ENCODE measurements at places on chromosomes 1 and 21.

DNA sequence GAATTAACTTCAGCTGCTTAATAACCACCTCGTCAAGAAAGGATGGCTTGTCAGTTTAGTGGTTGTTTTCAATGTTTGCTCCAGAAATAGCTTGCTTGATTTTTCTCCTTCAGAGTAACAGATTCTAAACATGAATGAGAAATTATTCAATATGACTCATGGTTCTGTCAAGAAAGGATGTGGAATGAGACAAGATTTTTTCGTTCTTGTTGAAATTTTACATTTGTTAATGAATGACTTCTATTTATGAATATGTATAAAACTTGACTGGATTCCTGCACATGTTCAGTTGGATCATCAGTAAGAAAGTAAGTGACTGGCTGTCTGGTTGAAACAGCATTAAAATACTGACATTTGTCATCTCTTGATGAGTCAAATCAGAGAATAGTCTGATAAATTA, 38.3 kb downstream of the IFI44 start:
- no peak for DNase-seq

DNA sequence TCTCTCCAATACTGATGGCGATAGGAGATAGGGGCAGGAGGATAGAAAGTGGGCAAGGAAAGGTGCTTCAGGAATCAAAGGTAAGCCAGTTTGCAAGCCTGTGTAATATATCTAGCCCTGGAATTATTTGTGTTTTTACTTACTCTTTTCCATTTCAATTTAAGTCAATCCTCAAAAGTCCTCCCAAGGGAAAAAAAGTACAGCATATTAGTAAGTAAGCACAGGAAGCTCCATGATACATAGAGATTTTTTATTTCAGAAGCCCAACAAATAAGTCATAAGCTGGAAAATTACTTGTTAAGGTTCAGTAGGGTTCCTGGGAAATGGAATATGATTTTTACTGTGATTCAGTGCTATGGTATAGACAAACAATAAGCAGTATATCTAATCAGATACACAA, 337.7 kb upstream of the DUSP10 start:
- no peak for DNase-seq

GRCh38 chr1:229757226-229757625, 131.2 kb downstream of the URB2 start:
- DNase-seq, result no peak

GRCh38 chr1:12173631-12174121, 6.9 kb downstream of the TNFRSF1B start:
- peak; percentile 99 for DNase-seq

DNA sequence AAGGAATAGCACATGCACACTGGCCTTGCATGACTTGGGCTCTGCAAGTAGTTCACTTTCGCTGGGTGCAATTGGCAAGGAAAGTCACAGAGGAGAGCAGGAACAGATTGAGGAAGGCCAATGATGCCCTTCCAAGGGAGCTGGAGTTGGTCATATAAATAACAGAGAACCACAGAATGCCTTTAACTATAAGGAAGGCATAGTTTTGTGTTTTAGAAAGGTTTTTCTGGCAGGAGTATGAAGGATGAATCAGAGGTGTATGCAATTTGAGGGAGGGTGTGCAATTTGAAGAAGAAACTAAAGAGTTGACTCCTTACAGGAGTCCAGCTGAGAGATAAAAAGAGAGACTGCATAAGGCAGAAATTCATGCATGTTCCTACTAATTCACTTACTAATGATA, 112.1 kb downstream of the PHTF1 start:
- DNase-seq, result no peak

- no peak for DNase-seq
These were observed 2.4 kb downstream of the MYBPHL start for GRCh38 chr1:109304226-109304920.

GRCh38 chr1:86084998-86085397, 71.6 kb downstream of the COL24A1 start:
- no peak for DNase-seq

- no peak for DNase-seq
These were observed 83.6 kb downstream of the ST6GALNAC3 start for GRCh38 chr1:76158126-76158525.

DNA sequence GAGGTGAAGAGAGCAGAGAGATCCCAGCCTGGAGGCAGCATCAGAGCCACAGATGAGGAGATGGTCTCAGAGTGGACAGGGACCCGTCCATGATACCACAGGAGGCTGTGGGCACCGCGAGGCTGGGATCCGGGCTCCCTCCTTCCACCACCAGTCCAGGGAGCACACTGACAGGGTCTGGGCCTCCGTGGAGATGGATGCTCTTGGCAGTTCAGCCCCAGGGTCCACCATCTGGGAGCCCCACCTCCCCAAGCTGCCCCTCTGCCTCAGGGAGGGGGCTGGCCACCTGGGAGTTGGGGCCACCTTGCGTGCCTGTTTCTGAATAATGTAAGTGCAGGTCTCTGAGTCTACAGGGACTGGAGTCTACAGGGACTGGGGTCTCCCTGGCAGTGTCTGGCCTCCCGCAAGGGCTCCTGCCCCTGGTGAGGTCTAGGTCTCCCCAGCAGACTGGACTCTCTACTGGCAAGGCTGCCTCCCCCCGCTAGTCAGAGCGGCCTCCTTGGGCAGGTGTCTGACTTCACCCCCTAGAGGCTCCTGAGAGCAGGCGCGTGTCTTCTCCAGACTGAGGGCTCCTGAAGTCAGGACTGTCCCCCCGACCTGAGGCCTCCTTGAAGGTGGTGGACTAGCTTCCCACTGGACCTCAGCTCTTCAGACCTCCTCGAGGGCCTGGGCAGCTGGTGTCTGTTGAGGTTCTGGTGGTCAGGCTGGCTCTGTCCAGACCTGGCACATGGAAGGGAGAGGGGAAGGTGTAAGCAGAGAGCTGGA, 218.5 kb downstream of the PTPRU start:
- no peak for DNase-seq

- no peak for DNase-seq
These were observed 122.6 kb upstream of the AJAP1 start for GRCh38 chr1:4531842-4532241.

- DNase-seq, result no peak
These were observed 76.9 kb downstream of the GPATCH2 start for GRCh38 chr1:217553949-217554509.

DNA sequence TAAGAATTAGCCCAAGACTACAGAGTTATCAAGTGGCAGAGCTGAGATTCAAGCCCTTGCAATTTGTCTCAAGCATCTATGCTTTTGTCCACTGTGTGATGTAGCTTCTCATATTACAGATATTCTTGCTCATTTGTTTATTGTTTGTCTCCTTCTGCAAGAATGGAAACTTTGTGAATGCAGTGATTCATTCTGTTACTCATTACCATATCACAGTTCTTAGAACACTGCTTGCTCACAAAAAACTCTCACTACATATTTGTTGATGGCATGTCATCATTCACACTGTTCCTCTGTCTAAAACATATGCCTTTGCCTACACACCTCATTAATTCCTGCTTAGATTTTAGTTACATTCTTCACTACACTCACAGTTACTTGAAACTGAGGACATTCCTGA, 1198.9 kb downstream of the PLA2G4A start:
- no peak for DNase-seq

- DNase-seq, result no peak
These were observed 98.1 kb downstream of the TM2D1 start for GRCh38 chr1:61626816-61627215.

GRCh38 chr21:18716578-18717138, 313.1 kb upstream of the TMPRSS15 start:
- DNase-seq, result no peak

GRCh38 chr1:170620164-170620563, 43.8 kb upstream of the PRRX1 start:
- DNase-seq, result no peak

GRCh38 chr1:206029484-206029883, 5.8 kb upstream of the CTSE start:
- DNase-seq, result no peak

DNA sequence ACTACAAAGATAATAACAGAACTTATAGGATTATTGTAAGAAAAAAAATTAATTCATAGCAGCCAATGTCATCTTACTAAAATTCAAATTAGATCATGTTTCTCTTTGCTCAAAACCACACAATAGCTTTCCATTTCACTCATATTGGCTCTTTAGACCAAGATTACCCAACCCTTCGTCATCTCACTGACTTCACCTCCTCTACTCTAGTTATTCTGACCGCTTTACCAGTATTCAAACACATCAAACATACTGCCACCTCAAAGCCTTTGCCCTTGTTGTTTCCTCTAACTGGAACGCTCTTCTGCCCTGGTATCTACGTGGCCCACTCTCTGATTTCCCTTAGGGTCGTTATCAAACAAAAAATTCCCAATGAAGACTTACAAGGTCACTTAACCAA, 1.7 kb downstream of the ANGPTL3 start:
- DNase-seq, result no peak

GRCh38 chr1:14380408-14380807, 218.1 kb upstream of the KAZN start:
- no peak for DNase-seq

DNA sequence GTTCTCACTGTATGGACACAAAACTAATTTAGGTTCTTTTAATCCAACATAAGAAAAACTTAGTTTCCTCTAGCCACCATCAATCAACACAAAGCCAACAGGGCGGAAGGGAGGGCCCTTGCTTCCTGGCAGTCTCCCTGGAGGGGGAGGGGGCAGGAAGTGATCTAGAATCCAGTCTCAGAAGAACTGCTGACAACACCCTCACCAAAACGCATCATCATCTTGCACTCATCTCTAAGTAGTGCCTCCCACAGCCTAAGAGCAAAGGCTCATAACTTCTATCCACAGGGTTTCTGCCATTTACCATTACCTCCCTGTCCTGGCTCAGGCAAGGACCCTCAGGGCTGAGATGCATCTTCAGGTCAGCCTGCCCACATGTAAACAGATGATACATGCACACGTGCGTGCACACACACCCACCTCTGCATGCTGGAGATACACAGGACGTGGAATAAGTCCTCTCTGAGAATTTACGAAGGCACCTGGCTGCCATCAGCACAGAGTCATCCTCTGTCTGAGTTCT, 20.5 kb downstream of the HIVEP3 start:
- DNase-seq, result peak; percentile 51

DNA sequence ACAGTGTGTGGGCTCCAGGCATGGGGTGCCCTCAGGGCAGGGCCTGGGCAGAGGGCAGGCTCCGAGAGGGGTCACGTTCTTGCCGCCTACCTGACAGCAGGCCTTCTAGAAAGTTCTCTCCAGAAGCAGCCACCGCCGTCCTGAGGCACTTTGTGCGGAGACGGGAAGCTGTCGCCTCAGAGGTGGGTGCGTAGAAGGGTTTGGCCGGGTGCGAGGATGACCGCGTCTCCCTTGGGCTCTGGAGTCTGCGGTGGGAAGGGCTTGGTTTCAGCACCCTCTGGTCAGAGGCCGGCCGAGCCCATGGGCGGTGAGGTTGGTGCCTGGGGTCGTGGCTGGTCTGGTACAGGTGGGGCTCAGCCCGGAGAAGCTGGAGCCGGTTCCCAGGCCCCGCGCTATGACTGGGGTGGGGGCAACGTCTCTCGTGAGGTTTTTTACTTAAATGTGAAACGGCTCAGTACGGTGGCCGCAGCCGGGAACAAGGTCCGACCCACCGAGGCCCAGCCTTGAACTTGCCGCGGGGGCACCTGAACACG, 10.1 kb upstream of the TTLL10 start:
- DNase-seq, result no peak

- no peak for DNase-seq
These were observed 553.3 kb upstream of the USP24 start for GRCh38 chr1:55768327-55768952.

DNA sequence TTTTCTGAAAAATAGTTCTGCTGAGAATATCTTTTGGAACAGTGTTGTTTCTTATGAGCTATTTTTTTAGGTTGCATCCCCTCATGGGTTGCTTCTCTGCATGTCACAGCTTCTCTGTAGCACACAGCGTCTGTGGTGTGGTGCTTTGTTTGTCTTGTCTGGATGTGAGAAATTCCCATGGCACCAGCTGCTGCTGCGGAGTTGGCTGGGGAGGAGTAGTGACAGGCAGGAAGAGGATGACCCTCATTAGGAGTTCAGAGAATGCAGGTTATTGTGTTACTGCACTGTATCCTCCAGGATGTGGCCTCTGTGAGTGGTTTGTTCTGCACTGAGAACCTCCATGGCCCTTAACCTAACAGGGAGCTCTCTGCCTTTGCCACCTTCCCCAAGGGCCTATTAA, 64.8 kb downstream of the TSEN15 start:
- DNase-seq, result no peak

DNA sequence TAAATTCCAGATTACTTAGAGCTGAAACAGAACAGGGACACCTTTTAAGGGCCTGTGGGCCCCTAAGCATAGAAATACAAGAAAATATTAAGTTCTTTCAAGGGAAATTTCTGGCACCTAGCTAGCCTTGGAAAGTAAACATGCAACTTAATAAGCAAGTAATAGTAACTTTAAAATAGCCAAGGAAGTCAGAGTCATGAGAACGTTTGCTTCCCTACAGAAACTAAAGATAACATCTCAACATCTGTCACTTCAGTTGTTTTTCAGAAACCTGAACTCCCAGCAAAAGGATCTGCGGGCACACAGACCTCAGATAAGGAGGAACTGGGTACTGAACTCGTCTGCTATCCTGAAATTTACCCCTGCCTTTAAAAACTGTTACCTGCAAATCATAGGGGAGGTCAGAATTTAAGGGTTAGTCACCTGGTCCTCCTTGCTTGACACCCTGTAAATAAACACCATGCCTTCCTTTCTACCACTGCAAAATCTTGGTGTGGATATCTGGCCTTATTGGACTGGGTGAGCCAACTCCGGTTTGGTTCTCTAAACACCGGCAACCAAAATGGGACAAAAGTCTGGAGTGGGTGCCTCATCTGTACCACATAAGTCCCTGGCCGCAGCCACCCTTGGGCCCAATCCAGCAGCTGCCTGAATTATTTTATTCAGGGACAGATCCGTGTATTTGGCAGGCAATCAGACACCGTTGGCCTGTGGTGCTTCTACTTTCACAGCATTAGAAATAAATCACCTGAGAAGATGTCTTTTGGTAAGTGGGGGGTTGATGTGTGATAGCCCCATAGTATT, 27.9 kb downstream of the NRDC start:
- DNase-seq, result no peak

GRCh38 chr1:207948536-207949250, 37.8 kb upstream of the CD34 start:
- DNase-seq, result no peak

GRCh38 chr1:213050745-213051126, 305 bp upstream of the RPS6KC1 start:
- no peak for DNase-seq

GRCh38 chr1:232566093-232566492, 63.8 kb downstream of the SIPA1L2 start:
- DNase-seq, result no peak

Measured in natural killer cell (primary cell).